ENCODE measurements at places on chromosomes 1 and 21. TPM values are rescaled to one million over a fixed set of nuclear protein-coding genes. Genes with fewer than 3 reads are reported as not detected.

Gene IER5
- total RNA-seq = 15.0 TPM

- DNase-seq = no peak
Measured at GRCh38 chr1:109499661-109500536, 6.0 kb downstream of the CYB561D1 start.

DNA sequence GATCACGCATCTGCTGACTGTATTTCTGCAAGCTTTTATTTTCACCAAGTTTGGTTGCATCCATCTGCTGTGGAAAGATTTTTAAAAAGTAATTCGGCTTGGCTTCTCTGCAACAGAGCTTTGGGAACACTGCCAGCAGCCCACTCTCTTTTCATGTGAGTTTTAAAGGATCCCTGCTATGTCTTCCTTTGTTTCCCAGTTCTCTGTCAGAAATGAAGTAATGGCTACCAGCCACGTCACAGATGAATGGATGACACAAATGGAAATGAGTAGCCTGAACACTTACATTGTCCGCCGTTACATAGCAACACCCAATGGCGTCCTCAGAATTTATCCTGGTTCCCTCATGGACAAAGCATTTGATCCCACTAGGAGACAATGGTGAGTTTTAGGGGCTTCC lies 80.6 kb upstream of the RAVER2 start:
- no peak for DNase-seq

DNA sequence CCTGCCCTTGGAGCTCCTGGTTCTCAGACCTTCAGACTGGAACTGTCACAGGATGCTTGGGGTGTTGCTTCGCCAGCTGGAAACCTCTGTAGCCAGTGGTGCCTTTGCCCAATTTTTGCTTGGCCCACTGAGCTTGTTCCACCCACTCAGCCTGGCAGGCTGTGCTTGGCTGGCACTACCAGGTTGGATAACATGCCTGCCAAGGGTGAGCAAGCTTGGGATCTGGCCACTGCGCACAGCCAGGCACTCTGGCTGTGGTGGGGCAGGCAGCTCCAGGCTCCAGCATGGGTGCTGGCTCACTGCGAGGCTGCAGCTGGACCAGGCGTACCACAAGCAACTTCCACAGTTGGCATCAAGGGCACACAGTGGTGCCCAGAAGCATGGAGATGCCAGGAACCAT lies 967.8 kb upstream of the NCAM2 start:
- DNase-seq = peak; percentile 48

GRCh38 chr1:110087812-110088738 lies 17.6 kb upstream of the ALX3 start:
- DNase-seq = peak; percentile 44

- no peak for DNase-seq
Measured at GRCh38 chr1:44684525-44684924, 10.0 kb downstream of the ARMH1 start.

DNA sequence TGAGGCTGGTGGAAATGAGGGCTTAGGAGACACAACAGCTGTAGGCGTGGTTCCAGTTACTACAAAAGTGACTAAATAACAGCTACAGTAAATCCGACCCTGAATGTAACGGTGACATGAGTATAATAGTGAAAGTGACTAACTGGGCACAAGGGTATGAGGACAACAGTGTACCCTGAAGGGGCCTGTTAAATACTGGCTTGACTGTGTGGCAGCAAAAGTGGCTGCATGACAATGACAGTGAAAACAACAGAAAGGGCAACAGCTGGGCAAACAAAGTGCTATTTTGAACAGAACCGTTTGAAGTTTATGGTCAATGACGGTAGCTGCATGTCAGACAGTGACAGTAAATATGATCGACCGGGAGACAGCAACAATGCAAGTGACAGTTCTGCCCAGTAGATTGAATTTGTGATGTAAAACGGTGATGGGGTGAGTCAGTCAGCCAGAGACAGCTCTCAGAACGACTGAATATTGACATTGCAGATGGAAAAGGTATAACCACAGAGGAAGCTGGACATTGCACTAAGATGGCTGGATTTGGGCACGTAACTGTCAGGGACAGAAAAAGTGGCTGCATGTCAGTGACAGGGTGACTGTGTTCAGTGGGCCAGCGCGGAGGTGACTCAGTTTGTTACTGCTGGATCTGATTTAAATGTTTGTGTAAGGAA lies 1.2 kb upstream of the ZBTB40 start:
- no peak for DNase-seq

DNA sequence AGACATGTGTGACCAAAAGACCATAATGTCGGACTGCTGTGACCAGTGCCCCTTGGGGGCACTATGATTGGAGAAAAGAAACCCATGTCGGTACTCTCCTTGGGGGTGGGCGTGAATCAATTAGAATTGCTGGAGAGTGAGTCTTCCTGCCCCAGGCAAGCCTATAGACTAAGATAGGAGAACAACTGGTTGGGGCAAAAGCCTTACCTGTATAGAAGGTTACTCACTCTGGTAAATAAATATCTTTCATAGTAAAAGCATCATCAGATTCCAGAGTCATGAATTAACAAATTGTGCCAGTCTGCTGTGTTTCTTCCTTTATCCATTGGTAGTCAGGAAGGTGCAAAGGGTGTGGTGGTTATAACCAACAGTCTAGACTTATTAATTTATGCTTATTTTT lies 2.9 kb upstream of the PTGFRN start:
- DNase-seq = no peak

Gene OR2T33
- total RNA-seq = not detected

Gene CTBS
- total RNA-seq = 6.9 TPM

Gene FCGR3A
- 9.2 TPM for total RNA-seq

DNA sequence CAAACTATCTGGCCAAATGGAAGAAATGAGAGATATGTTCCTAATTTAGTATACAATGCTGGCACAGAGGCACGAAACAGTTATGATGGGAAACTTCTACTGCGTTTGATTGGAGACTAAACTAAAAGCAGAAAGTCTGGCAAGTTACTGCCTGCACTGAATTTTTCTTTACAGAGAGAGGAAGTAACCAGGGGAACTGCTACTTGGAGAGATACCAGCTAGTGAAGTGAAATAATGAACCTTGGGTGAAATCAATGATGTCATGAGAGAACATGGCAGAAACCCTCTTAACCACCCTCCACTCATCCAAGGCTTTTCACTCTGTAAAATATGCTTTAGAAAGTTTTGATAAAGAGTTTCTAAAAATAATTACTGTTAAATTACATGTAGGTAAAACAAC lies 29.3 kb downstream of the NIBAN1 start:
- no peak for DNase-seq

DNA sequence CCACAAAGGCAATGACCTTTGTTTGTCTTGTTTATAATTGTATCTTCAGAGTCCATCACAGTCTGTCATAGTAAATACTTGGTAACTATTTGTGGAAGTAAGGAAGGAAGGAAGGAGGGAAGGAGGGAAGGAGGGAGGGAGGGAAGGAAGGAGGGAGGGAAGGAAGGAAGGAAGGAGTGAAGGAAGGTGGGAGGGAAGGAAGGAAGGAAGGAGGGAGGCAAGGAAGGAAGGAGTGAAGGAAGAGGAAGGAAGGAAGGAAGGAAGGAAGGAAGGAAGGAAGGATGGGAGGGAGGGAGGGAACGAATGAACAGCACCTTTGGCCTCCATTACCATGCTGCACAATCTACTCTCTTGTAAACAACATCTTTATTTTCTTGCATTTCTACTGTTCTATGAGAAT lies 559.5 kb upstream of the PKN2 start:
- no peak for DNase-seq

- no peak for DNase-seq
Measured at GRCh38 chr1:160211046-160211790, 6.0 kb downstream of the PEA15 start.

GRCh38 chr21:37232274-37233018 lies 34.7 kb downstream of the VPS26C start:
- no peak for DNase-seq

Gene HOOK1
- total RNA-seq = 4.7 TPM

GRCh38 chr1:222263791-222264190 lies 284.1 kb downstream of the HHIPL2 start:
- no peak for DNase-seq

GRCh38 chr1:230589951-230590350 lies 52.3 kb upstream of the COG2 start:
- DNase-seq = no peak

- no peak for DNase-seq
Measured at GRCh38 chr1:234241941-234242490, 131.2 kb upstream of the COA6 start.

DNA sequence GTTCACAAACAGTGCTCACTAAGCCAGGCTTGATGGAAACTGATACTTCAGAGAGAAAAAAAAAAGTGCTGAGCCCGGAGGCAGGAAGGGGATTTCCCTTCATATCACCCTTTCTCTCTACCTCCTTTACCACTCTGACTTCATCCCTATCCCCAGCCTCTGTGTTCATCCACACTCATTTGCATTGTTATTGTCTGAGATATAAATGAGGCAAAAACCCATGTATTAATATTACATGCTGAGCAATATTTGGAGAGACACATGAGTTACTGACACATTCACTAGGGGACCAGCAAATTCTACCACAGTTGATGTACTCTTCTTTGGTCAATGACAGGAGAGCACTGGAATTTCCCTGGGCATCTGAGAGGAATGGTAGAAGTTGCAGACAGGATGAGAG lies 175.8 kb downstream of the TNFSF18 start:
- DNase-seq = no peak

DNA sequence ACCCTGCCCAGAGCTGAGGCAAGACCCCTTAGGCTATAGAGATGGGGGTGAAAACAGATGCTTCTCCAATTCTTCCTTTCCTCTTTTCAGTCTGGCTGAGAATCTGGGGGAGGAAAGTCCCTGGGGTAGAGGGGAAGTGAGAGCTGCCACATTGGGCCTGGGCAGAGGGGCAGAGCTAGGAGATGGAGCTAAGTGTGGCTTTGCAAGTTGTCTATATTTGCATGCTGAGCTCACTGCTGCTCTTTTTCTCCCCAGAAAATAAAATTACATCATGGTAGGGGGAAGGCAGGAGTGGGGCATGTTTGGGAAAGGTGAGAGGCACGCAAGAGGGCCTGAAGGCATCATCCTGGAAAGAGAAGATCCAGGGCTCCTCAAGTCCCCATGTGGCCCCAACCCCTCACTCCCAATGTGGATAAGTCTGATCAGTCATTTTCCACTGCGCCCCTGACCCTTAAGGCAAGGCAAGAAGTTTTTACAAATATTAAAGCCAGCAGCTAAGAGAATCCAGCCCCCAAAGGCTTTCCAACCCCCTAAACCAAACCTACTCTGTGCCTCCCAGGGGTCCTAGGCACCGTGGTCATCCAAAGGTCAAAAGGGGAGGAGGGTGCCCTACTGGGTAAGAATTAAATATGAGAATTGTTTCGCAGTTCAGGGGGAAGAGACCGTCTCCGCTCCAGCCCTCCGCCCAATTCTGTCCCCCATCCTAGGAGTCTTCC lies 500 bp upstream of the PEA15 start:
- DNase-seq = no peak

DNA sequence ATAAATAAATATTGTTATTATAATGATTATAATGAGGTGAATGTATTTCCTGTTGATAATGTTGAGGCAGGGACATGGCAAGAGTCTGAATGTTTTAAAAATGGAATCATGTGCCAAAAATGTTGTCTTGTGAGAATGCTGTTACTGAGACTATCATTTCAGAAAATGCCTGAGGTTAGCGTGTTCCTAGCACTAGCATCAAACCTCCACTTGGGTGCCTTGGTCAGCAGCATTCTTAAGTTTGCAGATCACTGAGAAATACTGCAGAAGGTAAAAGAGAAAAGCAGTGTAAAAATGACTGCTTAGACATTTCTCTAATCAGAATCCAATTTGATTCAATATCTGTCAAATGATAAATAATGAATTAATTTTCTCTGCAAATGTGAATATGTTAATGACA lies 50.8 kb downstream of the OLFM3 start:
- no peak for DNase-seq

- no peak for DNase-seq
Measured at GRCh38 chr1:87435484-87435883, 106.8 kb downstream of the LMO4 start.

- no peak for DNase-seq
Measured at GRCh38 chr1:219544163-219544846, 68.6 kb downstream of the ZC3H11B start.

Gene IQCC
- total RNA-seq = 0.69 TPM

DNA sequence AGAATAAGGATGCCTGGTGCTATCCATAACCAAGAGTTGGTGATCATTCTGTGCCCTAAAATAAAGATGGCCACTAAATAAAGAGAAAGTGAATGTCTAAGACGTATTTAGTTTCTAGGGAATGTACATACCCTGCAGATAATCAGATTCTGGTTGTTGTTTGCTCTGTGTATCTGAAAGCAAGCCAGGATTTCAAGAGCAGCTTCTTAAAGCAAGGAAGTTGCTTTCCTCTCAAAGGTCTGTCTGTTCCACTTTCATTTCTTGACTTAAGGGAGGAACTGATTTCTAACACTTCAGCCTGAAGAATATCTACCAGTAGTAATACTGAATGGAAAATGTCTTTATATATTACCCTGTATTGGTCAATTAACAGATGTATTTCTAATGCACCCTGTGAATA lies 88.8 kb downstream of the KIF1B start:
- no peak for DNase-seq

Gene TSACC
- not detected for total RNA-seq

Gene C1orf105
- total RNA-seq = 22.0 TPM

Gene LAMC2
- total RNA-seq = 15.4 TPM

DNA sequence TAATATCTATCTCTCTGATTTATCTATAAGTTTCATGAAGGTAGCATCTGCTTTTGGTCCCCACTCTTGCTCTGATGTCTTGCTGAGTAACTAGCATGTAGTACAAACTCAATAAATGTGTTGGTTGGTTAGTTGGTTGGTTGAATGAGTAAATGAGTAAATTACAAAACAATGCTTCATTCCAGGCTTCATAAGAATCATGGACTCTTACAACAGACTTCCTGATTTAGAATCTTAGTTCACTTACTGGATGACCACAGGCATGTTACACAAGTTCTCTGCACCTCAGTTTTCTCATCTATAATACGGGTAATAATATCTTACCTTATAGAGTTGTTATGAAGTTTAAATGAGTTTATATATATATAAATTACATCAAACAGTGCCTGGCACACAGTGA lies 98.6 kb downstream of the ZNF281 start:
- DNase-seq = no peak

GRCh38 chr1:229378586-229379367 lies 35.9 kb upstream of the CCSAP start:
- no peak for DNase-seq

Gene NOS1AP
- total RNA-seq = 5.3 TPM

DNA sequence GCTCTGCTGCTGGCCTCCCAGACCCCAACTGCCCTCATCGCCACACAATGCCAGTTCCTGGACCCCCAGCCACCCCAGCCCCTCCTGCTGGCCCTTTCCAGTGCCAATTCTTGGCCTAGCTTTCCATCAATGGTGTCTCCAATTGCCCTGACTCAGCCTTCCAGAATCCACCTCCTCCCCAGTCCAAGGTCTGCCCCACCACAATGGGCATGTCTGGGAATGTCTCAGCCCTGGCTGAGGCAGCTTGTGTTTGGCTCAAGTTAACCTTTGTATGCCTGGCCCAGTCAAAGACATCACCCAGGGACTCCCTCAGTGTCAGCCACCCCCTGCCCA lies 16.4 kb downstream of the ALDH4A1 start:
- DNase-seq = no peak

Gene C1orf94
- not detected for total RNA-seq
